ENCODE measurements at places on chromosomes 7 and 10.

- no peak for DNase-seq
Observed at GRCh38 chr7:29322023-29322712, 127.6 kb downstream of the CHN2 start.

GRCh38 chr7:128963327-128963757 is 25.6 kb downstream of the IRF5 start:
- DNase-seq: no peak

DNA sequence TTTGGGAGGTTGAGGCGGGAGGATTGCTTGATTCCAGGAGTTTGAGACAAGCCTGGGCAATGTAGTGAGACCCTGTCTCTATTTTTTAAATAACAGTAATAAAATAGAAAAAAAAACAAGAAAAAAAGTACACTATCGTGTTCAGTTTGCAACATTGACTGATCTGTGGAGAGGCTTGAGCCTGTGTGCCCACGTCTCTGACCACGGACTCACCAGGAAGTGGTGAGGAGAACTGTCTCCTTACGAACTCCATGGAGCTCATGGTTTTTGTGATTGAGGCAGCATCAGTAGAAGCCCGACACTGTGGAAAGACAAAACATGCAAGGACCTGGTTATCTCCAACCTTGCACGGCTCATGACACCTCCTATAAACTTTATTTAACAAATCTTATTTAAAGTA is 23.9 kb upstream of the DNAJB6 start:
- no peak for DNase-seq

GRCh38 chr10:99285881-99286280 is 43.3 kb upstream of the CNNM1 start:
- DNase-seq: no peak

GRCh38 chr10:10294881-10295529 is 722.7 kb upstream of the CELF2 start:
- peak; percentile 33 for DNase-seq

GRCh38 chr10:25457552-25457951 is 282.8 kb downstream of the GPR158 start:
- no peak for DNase-seq

GRCh38 chr10:22437620-22438588 is 92.6 kb downstream of the SPAG6 start:
- no peak for DNase-seq

- no peak for DNase-seq
Observed at GRCh38 chr10:118243907-118244306, 98.2 kb downstream of the FAM204A start.

DNA sequence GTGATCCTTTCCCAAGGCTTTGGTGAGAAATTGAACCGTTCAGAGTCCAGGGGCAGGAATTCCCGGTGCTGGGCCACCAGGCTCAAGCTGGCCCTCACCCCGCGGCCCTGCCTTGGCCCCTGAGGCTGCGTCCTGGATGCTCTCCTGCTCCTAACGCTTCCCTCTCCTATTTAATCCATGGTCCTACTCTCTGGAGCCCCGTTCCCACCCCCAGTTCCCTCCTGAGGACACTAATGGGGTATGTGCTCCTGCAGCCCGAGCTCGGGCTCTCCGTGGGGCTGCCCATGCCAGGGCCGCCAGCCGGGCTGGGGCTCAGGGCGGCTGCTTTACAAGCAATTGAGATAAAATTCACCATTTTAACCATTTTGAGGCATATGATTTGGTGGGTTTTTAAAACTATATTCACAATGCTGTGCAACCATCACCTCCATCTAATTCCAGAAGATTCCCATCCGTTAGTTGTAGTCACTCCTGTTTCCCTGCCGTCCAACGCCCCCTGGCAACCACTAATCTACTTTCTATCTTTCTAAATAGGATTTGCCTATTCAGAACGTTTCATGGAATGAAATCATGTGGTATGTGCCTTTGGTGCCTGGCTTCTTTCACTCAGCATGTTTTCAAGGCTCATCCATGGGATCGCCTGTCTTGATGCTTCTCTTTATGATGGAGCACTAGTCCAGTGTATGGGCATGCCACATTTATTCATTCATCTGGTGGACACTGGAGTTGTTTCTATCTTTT is 33.0 kb downstream of the ADAMTS14 start:
- DNase-seq: no peak

- no peak for DNase-seq
Observed at GRCh38 chr10:118234683-118235082, 107.4 kb downstream of the FAM204A start.

DNA sequence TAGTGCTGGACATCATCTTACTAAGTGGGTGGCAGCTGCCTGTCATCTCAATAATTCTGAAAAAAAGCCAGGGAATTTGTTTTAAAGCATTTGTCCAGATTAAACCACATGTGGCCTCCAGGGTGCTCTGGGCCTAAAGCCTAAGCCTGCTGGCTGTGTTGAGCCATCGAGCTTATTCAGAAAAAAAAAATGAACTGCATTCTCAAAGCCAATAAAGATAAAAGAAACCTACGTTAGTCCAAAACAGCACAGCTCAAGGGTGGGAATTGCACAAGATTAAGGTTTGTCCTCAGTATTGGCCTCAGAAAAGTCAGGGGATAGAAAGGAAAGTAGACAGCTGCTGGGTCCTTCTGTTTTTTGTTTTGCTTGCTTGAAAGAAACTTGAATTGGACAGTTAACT is 22.6 kb upstream of the PRTFDC1 start:
- DNase-seq: no peak

GRCh38 chr7:115701141-115701540 is 329.4 kb downstream of the TFEC start:
- no peak for DNase-seq

DNA sequence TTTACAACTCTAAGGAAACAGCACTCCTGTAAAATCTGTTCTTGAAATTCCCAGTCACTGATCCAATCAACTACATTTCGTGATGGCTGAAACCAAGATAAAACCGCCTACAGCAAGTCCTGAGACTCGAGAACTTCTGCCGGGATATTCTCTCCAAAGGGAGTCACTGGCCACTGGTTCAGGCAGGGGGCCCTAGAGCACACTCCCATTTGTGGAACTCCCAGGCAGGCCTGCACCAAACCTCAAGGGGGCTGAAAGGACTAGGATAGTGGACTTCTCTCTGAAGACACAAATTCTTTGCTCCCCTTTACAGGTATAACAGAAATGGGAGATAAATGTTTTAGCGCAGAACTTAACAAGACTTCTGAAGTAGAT is 16.3 kb downstream of the CYTH3 start:
- no peak for DNase-seq

DNA sequence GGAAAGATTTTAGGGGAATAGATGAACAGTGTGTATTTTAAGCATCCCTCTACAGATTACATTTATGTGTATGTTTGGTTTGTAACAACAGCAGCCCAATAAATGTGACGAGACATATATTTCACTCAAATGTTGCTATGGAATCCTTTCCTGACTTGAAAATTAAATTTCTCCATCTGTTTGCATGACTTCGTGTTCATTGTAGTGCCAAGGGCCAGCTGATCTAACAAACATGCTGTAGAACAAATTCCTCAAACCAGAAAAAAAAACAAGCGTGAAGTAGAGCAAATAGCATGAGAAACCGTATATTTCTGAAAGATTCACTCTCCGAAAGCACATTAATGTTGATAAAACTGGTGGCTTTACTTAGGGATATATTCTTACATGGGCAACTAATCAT is 87.8 kb downstream of the NRCAM start:
- no peak for DNase-seq

DNA sequence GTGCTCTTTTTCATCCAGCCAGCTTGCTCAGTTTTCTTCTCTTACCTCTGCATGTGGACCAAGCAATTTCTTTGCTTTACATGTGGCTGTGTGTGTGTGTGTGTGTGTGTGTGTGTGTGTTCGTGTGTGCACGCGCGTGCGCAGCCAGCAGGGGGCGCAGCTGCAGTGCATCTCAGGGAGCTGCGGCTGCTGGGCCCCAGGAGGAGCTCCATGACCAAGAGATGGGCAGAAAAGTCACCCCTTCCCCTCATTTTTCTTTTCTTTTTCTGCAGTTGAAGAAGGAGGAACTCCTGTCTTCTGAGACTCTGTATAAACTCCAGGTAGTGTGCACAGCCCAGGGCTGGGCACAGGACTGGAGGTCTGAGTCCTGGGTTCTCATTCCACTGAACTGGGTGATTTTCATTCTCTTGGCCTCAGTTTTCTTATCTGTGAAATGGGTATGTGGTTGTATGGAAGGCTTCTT is 41.8 kb downstream of the BLNK start:
- peak; percentile 83 for DNase-seq

DNA sequence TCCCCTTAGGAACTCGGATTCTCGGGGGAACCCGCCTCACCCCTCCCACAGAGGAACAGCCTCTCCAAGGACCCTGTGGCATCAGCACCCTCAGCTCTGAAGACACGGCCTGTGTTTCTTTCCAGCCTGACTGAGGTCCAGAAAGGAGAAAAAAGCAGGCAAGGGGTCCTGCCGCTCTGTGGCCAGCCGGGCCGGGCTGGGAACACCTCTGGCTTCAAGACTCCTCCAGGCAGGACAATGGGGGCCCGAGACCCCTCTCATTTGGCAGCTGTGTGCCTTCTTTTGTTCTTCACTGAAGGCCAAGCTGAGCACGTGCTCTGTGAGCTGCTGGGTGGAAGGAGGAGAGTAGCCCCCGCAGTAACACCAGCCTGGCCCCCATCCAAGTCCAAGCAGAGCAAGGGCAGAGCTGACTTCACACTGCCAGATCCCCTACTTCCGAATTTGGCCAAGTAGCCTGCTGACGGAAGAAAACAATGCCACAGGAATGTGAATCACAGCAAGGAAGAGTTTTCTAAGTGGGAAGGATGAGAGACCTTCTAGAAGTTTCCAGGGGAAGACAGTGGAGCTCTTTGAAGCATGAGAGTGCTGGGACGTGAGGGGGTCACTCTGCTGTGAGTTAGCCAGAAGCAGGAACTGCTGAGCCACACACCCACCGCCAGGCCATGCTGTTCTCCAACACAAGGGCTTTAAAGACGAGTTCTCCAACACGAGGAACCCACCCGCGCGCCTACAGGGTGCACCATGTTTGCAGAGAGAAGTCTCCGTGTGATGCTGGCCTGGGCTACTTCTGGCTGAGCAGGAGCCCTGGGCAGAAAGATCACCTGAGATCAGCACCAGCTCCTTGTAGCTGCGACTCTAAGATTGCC is 3.1 kb downstream of the CNPY1 start:
- no peak for DNase-seq

DNA sequence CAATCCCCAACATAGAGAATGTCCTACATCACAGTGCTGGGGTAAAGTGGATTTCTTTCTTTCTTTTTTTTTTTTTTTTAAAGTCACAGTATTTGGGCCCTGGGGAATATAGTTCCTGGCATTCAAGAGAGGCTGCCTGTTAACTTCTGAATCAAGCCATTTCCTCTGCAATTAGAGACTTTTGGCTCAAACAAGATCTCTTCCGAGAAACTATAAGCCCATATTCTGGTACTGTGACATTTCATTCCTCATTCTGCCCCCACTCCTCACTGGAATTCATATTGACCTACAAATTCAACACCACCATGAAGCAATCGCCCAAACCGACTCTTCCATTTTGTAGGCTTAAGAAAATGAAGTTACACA is 187.4 kb downstream of the PHTF2 start:
- DNase-seq: no peak

DNA sequence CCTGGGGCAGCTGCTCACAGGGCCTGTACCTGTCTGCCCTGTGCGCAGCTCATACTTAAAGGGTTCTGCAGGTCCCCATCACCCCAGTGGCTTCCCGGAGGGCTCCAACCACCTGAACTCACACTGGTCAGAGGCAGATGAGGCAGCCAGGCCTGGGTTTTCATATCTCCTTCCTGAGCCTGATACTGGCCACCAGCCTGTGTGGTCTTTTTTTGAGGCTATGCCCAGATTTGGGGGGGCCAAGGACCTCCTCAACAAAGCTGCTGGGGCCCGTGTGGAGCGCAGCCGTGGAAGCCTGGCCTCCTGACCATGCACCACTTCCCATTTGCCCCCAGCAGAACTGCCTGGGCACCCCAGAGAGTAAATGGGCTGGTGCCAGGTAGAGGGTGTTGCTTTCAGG is 25.7 kb downstream of the PNLIPRP2 start:
- DNase-seq: no peak

DNA sequence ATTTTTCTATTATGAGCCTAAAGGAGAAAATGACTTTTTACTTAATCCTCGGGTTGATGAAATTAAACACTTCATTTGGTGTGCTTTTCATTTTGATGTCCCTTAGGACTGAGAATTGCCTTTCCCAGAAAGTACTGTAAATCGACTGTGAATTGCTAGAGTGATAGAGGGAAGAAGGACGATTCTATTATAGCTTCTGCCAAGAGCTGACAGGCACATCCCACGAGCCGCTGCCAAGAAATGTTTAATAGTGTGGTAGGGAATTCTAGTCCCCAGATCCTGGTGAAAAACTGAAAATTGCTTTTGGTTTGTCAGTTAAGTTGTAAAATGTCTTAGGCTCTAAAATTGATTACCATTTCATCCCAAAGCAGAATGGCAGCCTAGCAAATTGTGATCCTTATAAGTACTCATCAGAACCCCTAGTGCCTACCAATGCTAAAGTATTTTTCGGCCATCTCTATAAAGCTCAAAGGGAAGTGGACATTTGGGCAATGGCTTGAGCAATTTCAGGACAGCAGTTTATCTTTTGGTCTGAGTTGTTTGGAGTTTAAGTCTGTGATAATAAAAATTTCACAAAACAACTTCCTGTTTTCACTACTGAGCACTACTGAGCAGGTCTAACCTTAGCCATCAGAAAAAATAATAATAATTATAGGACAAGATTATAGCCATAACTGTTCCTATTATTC is 44.6 kb upstream of the HYCC1 start:
- no peak for DNase-seq

DNA sequence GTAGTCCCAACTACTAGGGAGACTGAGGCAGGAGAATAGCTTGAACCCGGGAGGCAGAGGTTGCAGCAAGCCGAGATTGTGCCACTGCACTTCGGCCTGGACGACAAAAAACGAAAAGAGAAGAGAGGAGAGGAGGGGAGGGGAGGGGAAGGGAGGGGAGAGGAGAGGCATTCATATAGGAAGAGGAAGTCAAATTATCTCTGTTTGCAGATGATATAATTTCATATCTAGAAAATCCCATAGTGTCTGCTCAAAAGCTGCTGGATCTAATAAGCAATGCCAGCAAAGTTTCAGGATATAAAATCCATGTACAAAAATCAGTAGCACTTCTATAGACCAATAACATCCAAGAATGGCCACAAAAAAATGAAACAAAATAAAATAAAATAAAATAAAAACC is 120.3 kb downstream of the LMBR1 start:
- no peak for DNase-seq

GRCh38 chr10:21508706-21509331 is 16.7 kb downstream of the SKIDA1 start:
- no peak for DNase-seq

- DNase-seq: no peak
Observed at GRCh38 chr10:51371743-51372142, 297.5 kb downstream of the PRKG1 start.

GRCh38 chr10:30751678-30752331 is 122.3 kb upstream of the LYZL2 start:
- peak; percentile 80 for DNase-seq

- no peak for DNase-seq
Observed at GRCh38 chr10:22541900-22542299, 172.5 kb downstream of the PIP4K2A start.
